T-cell (primary cell): ENCODE measurements at places on chromosomes 7 and 10. TPM values are rescaled to one million over a fixed set of nuclear protein-coding genes. Genes with fewer than 3 reads are reported as not detected.

- H3K4me1 ChIP-seq = peaks cover 9% of the 10 kb centered on the region
- no peak overlapping the region for H3K27ac ChIP-seq
- no peak overlapping the region for H3K4me3 ChIP-seq
- H3K27me3 ChIP-seq = no peaks in the 10 kb centered on the region
These were observed 210.9 kb downstream of the CUX1 start for GRCh38 chr7:102028206-102028826.

GRCh38 chr7:66739477-66739876, 1.1 kb upstream of the RABGEF1 start:
- H3K27me3 ChIP-seq = no peaks in the 10 kb centered on the region
- no peak for DNase-seq
- no peaks in the 10 kb centered on the region for H3K36me3 ChIP-seq

DNA sequence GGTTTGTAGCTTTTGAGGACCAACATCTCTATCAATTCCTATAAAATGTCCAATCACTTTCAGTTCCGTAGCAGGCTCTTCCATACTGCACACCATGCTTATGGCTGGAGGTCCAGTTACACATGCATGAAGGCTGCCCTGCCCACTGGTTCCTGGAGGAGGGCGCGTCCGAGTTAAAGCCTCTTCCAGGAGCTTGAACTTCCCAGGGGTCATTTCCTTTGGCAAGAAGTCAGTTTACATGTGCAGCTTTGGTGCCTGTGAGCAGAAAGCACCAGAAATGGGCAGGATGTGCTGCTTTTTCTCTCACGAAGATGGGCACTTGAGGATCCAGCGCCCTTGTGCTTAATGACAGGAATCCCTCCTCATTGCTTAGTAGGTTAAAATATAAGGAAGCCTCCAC, 17.6 kb upstream of the PHYH start:
- DNase-seq = no peak
- peaks cover 8% of the 10 kb centered on the region for H3K36me3 ChIP-seq
- no peaks in the 10 kb centered on the region for H3K4me1 ChIP-seq
- H3K27ac ChIP-seq = no peak overlapping the region
- H3K27me3 ChIP-seq = no peaks in the 10 kb centered on the region

LIPN gene
- total RNA-seq = not detected

- DNase-seq = no peak
- H3K36me3 ChIP-seq = no peaks in the 10 kb centered on the region
- no peaks in the 10 kb centered on the region for H3K27me3 ChIP-seq
These were observed 203.4 kb upstream of the CTBP2 start for GRCh38 chr10:125363791-125364190.

TRAPPC14 gene
- total RNA-seq = 97.2 TPM

DNA sequence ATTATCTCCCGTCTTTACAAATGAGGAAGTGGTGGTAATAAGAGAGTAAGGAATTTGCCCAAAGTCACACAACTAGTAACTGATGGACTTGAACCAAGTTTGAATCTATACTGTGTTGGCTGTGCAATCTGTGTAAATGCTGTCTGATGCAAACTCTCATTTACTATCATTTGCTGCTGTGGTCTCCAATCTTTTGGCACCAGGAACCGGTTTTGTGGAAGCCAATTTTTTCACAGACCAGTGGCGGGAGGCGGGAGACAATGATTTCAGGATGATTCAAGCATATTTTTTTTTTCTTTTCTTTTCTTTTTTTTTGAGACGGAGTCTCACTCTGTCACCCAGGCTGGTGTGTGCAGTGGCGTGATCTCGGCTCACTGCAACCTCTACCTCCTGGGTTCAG, 450.0 kb upstream of the FZD8 start:
- H3K36me3 ChIP-seq = no peaks in the 10 kb centered on the region
- no peaks in the 10 kb centered on the region for H3K4me1 ChIP-seq
- H3K27ac ChIP-seq = no peak overlapping the region
- H3K27me3 ChIP-seq = no peaks in the 10 kb centered on the region
- no peak for DNase-seq

DNA sequence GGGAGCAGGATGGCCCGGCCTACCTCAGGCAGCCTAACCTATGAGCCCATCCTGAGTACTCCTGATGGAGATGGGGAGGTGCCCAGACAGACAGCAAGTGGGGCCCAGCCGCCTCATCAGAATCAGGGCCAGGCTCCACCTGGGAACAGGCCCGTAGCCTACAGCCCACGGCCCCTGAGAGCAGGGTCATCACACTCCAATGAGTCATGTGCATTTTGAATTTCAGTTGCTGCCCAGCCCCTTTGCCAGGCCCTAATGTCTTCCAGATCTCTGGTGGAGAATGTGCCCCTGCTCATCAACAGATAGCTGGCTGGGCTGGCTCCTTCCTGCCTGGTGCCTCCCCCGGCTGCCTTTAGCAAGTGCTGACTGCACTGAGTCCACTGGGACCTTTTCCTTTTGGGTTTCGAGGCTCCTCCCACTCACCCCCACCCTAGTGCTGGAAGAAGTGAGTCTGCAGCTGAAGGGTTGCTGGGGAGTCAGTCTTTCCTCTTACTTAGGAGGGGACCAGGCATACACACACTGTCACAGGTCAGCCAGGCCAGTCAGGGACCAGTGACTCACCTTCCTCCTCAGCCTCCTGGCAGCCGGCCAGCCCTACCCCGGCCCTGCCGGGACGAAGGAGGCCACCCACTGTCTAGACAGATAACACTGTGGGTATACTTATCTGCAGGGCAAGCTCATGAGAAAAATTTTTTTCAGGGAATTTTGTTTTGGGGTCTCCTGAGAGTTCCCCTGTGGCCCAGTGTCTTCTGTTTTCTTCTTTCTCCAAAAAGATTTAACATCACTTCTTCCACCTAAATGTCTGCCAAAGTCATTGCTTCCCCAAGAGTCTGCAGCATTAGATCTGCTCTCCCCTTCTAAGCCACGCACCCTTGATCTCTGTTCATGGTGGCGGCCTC, 9.1 kb upstream of the ASIC3 start:
- H3K36me3 ChIP-seq = peaks cover 17% of the 10 kb centered on the region
- no peak overlapping the region for H3K27ac ChIP-seq
- no peak overlapping the region for H3K4me3 ChIP-seq
